Astrocyte (in vitro differentiated cells and primary cell): ENCODE measurements at places on chromosomes 13 and 19. TPM values are rescaled to one million over a fixed set of nuclear protein-coding genes. Genes with fewer than 3 reads are reported as not detected.

- H3K27me3 ChIP-seq, result no peaks in the 10 kb centered on the region
- peaks cover 4% of the 10 kb centered on the region for H3K4me1 ChIP-seq
- H3K4me3 ChIP-seq, result no peak overlapping the region
- H3K27ac ChIP-seq, result no peak overlapping the region
Observed at GRCh38 chr19:17424743-17425365, 5.0 kb downstream of the MVB12A start.

DNA sequence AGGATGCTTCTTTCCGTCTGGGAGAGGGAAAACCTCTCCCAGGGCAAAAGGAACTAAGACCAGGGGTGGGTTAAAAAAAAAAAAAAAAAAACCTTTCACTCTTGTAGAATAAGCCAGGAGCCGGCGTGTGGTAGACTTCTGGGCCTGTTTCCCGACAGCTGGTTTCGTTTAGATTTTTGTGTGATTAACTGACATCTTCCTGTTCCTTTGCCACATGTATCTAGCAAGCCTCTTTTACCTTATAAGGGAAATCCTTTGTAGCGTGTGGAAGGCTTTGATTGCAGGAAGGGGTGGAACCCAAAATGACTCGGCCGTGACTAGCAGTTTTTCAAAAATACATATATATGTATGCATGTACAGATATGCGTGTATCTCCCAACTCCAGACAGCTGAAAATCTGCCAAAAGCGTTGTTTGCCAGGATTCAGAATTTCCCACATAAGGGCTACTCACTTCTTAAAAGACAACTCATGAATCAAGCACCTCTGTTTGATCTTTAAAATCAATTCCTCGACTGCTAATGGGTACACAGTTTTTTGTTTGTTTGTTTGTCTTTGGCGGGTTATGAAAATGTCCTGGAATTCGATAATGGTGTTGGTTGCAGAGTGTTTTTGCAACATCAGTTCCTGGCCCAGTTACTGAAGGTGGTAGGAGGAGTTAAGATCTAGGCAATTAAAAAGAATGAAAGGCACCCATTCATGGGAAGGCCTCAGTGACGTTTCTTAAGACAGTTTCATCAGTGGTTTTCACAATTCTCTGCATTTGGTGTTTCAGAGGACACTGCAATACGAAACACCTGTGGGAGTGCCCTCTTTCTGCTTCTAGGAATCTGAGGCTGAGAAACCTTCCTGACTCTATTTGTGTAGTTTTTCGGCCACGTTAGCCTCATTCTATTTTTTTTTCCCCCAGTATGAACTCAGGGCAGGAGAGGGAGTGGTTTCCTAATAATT, 2.7 kb downstream of the TPM4 start:
- H3K4me1 ChIP-seq, result peaks cover 40% of the 10 kb centered on the region
- peak overlapping the region; percentile 96 for H3K4me3 ChIP-seq
- peak; percentile 97 for DNase-seq
- peaks cover 31% of the 10 kb centered on the region for H3K36me3 ChIP-seq
- H3K27ac ChIP-seq, result peak overlapping the region; percentile 98
- no peaks in the 10 kb centered on the region for H3K27me3 ChIP-seq

GRCh38 chr19:50293263-50294004, 35.7 kb downstream of the KCNC3 start:
- no peak overlapping the region for H3K27ac ChIP-seq
- H3K27me3 ChIP-seq, result no peaks in the 10 kb centered on the region
- H3K4me3 ChIP-seq, result no peak overlapping the region
- no peaks in the 10 kb centered on the region for H3K4me1 ChIP-seq

DNA sequence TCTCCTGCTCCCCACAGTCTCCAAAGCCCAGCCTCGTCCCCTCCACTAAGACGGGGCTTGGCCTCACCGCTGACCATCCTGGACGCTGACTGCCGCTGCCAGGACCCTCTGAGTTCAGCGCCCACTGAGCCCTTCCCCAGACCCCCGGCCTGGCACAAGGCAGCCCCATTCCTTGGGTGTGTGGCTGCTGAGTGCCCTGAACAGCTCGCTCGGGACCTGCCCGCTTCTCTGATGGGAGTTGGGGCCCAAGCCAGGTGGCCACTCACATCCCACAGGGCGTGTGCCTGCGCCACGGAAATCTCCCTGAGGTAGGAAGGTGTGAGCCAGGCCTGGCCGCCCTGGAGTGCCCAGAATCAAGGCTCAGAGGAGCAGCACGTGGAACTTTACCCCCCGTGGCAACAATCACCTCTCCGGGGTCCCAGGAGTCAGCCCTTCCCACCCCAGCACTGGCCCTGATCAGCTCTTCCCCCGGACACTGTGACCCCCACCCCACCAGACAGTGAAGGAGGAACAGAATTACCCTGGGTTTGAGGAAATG, 20.8 kb downstream of the C13orf46 start:
- DNase-seq, result no peak
- H3K4me3 ChIP-seq, result no peak overlapping the region
- peaks cover 5% of the 10 kb centered on the region for H3K36me3 ChIP-seq
- no peak overlapping the region for H3K27ac ChIP-seq

GRCh38 chr13:79341202-79341601, 64.9 kb downstream of the RBM26 start:
- H3K27me3 ChIP-seq, result no peaks in the 10 kb centered on the region
- peaks cover 38% of the 10 kb centered on the region for H3K36me3 ChIP-seq
- no peak overlapping the region for H3K4me3 ChIP-seq
- H3K27ac ChIP-seq, result no peak overlapping the region

DNA sequence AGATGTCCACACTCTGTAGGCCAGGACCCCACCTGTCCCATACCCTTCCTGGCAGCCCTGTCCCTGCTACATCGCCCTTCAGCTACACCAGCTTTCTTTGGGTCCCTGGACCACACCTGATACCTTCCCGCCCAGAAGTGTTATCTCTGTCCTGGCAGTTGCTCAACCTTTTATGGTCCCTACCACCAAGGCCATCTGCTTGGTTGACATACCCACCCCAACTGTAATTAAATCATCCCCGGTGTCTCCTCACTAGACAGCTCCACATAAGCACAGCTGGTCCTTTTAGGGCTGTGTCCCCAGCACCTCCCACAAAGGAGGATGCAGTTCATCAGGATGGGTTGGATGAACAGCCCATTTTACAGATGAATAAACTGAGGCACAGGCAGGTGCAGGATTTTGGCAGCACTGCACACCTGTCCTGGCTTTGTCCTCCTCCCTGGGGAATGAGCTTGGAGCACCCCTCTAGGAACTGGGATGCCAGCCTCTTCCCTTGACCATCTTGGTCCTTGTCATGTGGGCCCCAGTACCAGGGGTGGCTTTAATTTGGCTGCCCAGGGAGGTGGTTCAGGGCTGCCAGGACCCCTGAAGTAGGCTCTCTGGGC, 12.9 kb downstream of the NACC1 start:
- no peak for DNase-seq
- no peaks in the 10 kb centered on the region for H3K27me3 ChIP-seq
- H3K36me3 ChIP-seq, result peaks cover 4% of the 10 kb centered on the region
- no peak overlapping the region for H3K4me3 ChIP-seq

MEDAG gene
- total RNA-seq, result 1.2 and 1.5 TPM in 2 replicates

POSTN gene
- total RNA-seq, result 18.6 and 26.6 TPM in 2 replicates

IGLON5 gene
- 5.4 and 6.6 TPM in 2 replicates for total RNA-seq

ZNF211 gene
- 18.2 and 21.9 TPM in 2 replicates for total RNA-seq
